ENCODE measurements at places on chromosomes 4 and X.

- no peak for DNase-seq
Measured at GRCh38 chr4:44670506-44671199, 7.6 kb upstream of the GUF1 start.

GRCh38 chr4:18803781-18804180 lies 782.2 kb upstream of the LCORL start:
- DNase-seq: no peak

- DNase-seq: no peak
Measured at GRCh38 chr4:135277068-135277979, 1075.7 kb upstream of the PABPC4L start.

GRCh38 chr4:185874516-185875230 lies 62.7 kb upstream of the SORBS2 start:
- no peak for DNase-seq

DNA sequence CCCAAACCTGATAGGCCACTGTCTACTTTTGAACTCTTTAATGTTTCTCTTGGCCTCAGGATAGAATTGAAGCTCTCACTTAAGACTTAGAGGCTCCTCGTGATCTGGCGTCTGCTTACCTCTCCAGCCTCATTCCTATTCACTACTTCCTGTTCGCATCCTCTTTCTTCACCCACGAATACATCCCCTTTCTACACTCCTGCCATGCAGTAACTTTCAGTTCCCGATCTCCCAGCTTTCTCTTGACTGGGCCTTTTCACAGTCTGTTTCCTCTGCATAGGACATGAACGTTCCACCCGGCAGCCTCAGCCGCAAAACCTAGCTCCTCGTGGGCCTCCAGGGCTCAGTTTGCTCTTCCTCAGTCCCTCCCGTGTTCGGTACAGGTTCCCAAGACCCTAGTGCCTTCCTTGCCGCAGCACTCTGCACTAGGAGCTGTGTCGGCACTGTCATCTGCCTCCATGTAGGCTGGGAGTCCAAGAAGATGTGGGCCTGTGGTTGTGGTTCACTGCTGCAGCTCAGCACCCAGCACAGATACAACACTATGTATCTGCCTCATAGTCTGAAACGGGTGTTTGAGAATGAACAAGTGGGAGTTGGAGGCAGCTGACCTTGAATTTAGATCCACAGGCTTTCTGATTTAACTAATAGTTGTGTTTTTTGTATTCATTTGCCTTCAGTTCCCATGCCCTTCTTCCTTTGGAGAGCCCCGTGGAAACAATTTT lies 15.8 kb downstream of the RPL39 start:
- DNase-seq: no peak

DNA sequence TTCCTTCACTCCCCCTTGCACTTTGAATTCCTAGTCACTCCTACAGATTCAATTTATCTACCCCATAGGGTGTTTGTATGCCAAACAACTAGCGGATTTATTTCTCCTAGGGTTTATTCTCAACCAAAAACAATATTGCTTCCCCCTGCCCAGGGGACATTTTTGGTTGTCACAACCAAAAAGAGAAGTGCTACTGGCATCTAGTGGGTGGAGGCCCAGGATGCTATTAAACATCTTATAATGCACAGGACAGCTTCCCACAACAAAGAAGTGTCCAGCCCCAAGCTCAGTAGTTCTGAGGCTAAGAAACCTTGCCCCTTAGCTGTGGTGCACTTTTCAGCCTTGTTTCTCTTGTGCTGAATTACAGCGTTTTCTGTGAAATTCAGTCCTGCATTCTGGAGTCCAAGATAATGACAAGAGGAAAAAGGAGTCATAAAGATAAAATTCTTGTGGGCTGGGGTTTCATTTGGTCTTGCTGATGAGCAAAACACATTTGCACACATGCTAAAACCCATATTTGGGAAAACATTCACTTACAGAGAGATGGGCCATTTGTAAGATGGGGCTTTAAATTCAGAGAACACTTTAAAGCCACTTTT lies 11.2 kb upstream of the SYTL4 start:
- no peak for DNase-seq

- DNase-seq: no peak
Measured at GRCh38 chrX:97564496-97564895, 680.8 kb downstream of the RPA4 start.

DNA sequence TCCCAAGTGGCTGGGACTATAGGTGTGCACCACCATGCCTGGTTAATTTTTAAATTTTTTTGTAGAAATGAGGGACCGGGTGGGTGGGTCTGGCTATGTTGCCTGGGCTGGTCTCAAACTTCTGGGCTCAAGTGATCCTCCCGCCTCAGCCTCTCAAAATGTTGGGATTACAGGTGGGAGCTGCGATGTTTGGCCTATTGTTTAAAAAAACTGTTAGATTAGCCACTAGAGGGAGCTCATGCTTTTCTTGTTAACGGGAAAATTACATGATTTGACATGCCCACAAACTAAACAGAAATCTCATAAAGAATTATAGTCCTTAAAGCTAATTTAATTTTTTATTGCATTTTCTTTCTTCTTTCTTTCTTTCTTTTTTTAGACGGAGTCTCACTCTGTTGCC lies 5.0 kb upstream of the SDAD1 start:
- peak; percentile 77 for DNase-seq

DNA sequence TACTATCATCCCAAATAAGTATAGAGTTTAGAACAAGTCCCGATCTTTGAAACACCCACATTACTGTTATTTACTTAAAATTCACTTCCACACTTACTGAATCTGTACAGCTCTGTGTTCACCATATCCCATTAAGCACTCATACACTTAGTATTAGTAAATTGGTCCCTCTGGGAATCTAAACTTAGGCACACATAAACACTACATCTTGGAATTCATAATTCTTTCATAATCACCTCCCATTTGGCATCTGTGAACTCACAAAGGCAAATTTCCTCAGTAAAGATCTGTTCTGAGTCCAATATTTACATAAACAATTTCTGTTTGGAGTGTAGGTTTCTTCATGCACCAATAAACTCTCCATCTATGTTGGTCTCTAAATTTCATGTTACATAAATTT lies 52.6 kb upstream of the PPARGC1A start:
- DNase-seq: no peak

DNA sequence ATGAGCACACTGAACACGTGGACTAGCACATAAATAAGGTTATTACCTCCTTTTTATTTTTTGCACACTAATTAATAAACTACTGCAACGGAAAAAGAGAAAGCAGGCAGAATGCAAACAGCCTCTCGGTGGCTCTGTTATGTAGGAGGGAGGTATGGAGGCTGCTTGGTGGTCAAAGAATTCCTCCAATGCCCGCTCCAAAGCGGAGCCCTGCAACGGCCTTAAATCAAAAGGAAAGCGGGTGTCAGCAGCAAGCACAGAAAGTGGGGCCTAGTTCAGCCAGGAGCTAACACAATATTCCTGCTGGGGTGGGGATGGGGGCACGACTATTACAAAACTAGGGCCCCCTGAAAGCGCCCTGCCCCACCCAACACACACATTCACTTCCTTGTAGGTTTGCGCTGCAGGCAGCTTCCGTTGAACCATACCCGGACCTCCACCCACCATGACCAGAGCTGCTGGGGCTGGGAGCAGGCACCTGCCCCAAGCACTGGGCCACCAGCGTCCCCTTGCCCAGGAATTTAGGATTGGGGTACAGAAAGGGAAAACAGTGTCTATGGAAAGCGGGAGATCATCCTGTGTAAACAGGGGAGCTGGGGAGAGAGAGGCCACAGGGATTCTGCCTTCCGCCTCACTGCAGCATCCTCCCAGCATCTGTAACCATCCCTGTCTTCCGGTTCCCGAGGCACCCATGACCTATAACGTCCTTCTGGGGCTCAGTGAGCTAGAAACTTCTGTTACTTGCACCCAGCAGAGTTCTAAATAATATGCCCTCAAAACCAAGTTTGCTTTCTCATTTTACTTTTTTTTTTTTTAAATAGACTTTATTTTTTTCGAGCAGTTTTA lies 57.1 kb upstream of the DDX3X start:
- no peak for DNase-seq

DNA sequence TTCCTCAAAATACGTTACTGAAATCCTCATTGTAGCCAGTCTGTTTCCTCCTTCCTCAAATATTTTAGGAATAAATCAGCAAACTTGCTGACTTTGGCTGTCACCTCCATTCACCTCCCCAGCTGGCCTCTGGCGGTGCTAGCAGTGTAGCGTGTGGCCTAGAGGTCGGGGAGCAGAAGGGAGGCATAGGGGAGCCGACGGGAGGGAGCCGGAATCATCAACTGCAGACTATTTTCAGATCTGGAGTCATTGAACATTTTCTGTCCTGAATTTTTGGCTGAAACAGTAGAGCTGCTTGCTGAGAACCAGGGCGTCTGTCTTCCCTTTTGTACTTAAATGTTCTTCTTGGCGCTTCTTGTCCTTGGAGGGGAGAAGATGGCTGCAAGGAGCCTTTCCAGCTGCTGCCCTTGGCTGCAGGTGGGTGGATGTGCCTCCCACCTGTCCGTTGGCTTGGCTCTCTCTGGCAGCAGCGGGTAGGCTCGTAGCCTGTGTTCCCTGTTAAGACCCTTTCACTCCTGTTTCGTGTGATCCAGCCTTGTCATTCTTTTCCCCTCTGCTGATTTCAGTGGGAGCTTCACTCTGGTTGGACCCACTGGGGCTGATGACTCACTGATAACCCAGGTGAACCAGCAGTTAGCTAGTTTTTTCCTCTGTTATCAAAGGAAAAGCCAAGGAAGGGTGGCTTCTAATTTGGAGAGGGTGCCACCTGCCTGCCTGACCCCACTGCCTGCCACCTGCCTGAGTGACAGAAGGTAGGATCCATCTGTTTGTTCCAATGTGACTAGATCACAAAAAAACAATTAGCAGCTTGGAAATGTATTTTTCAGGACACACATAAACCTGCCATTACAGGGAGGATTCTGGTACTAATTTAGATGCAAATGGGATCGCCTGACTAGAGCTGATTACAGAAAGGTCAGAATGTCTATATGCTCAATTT lies 135.9 kb downstream of the GATB start:
- DNase-seq: no peak

DNA sequence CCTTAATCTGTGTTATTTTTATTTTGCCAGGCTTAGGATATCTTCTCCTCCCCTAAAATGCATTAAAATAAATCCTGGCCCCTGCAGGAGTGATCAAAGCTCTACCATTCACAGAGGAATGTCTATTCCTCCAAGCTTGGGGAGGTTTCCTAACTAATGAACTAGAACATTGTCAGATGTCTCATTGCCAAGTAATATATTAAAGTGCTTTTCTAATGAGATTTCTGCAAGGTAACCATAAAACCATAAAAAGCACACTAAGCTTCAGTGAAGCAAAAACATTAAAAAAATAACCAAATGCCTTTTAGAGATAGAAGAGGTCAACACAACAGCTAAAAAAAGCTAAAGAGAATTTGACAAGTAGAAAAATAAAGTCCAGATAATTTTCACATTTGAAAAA lies 34.8 kb downstream of the IGFBP7 start:
- no peak for DNase-seq

- DNase-seq: no peak
Measured at GRCh38 chr4:102633100-102633499, 127.7 kb downstream of the MANBA start.

DNA sequence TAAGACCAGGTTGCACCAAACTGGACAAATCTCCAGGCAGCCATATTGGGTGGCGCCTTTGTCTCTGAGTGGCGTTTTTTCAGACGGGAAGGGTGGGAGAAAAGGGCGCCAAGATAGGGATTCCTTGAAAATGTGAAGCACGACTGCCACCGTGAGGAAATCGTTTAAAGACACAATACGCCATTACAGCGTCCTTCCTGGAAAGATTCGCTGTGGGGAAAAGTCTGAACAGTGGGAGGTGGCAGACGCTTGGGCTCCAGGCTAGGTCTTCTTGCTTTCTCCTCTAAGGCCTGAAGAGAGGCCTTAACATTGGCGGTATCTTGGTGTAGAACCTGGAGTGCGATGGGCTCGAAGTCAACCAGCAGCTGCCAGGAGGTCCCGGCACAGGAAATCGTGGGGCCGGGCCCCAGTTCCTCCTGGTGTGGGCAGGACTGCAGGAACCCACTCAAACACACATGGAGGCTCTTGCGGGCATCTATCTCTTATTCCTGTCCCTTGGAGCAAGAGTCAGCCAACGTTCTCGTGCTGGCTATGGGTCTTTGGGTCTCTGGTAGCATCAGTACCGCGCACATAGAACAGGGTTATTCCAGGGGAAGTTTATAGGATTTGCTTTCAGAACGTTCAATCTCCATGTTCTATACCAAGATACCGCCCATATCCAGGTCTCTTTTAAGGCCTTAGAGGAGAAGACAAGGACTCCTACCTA lies 208.8 kb downstream of the OR13H1 start:
- peak; percentile 81 for DNase-seq

DNA sequence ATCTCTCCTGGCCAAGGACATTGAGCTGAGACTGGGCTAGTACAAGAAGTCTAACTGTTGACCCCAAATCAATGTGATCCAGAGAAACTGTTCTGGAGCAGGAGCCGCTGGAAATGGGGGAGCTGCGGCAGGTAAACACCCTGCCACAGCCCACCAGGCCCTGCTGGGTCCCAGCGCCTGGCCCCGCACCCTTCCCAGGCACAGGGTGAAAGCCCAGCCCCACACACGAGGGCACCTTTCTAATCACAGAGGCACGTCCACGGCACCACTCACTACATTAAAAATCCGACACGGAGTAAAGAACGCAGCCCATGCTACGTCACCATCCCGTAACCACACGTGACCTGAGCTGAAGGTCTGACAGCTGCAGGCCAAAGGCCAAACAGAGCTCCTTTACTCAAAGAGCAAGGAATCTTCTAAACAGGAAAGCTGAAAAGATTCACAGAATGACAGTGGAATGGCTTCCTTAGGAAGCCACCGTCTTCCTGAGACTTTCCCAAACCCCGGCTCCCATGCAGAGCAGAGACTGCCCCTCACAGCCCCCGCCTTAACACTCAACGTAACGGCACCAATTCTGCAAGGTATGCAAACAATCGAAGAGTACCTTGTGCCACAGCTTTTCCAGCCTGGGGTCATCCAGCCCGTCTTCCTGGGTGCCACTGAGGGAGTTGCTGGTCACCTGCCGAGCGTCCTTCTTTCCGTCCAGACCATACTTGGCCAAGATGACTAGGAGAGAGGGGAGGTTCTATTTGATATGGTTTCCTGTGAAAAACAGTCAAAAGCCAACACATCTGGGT lies 12.6 kb downstream of the LRPAP1 start:
- DNase-seq: no peak

- no peak for DNase-seq
Measured at GRCh38 chr4:42703813-42704212, 46.9 kb upstream of the ATP8A1 start.

DNA sequence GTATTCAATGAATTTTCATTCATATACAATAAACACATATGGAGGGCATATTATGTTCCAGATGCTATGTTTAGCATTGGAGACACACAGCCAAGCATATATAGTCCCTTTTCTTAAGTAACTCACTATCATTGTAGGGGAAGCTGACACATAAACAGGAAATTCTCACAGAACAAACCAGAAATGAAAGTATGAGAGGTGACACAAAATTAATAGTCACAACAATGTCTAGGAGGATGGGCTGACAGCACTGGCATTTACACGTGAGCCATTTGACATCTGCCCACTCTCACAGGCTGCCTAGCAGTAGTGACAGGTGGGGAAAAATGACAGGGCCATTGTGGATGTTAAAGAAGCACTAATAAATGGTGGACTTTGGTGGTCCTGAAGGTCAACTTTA lies 2.6 kb upstream of the CNOT6L start:
- DNase-seq: peak; percentile 64

All from activated CD4-positive, alpha-beta T cell treated with anti-CD3 and anti-CD28 coated beads, Interleukin-2, Interleukin-6, amounts not matched to agents 100 ng/mL and 50 ng/mL, durations not matched to agents 16 hours and 8 hours (primary cell).